ENCODE measurements at places on chromosomes 3 and 15. TPM values are rescaled to one million over a fixed set of nuclear protein-coding genes. Genes with fewer than 3 reads are reported as not detected.

- DNase-seq, result no peak
These were observed 117.6 kb upstream of the EIF1B start for GRCh38 chr3:40191850-40192448.

DNA sequence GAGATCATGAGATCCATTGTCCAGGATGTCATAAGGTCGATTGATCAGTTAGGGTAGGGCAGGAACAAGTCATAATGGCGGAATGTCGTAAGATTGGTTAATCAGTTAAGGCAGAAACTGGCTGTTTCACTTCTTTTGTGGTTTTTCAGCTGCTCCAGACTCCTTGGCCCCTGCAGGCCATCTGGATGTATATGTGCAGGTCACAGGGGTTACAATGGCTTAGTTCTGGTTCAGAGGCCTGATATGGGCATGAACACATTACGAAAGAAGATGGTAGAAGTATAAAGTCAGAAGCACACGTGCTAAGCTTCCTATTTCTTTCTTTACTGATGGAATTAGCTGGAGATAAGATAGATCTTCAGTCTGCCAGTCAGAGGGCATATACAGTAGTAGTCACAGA, 315.4 kb upstream of the LRRC3B start:
- DNase-seq, result no peak

DNA sequence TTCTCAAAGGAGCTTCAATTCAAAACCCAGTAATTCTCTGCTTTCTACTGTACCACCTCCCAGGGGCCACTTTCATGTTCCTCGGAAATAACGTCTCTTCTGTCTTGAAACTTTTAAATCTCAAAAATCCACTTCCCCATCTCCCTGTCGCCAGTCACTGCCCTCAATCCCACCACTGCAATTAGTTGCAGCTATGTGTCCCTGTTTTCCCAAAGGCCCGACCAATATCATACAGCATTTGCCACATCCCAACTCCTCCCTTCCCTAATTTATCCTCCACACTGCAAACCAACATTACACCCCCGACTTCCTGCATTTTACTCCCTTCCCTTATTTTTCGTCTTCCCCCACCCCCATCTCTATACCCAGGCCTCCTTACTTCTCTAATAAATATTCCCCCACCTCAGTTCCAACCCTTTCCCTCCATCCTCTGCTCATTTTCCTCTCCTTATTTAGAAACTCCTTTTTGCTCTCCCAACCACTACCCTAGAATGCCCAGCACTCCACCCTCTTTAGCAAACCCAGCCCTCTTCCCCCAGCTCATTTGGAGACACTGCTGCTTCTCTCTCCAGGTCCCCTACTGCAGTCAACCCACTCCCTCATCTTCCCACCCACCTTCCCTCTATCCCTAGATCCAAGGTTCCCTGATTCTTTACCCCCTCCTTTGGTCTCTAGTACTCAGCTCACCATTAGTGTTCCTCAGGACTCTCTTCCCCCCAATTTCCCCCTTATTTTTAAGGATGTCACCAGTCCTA, 1.1 kb downstream of the NPTN start:
- peak; percentile 70 for DNase-seq

GRCh38 chr15:31300981-31301672, 25.5 kb upstream of the KLF13 start:
- no peak for DNase-seq

- no peak for DNase-seq
These were observed 34.9 kb downstream of the FLNB start for GRCh38 chr3:58042947-58043707.

DNA sequence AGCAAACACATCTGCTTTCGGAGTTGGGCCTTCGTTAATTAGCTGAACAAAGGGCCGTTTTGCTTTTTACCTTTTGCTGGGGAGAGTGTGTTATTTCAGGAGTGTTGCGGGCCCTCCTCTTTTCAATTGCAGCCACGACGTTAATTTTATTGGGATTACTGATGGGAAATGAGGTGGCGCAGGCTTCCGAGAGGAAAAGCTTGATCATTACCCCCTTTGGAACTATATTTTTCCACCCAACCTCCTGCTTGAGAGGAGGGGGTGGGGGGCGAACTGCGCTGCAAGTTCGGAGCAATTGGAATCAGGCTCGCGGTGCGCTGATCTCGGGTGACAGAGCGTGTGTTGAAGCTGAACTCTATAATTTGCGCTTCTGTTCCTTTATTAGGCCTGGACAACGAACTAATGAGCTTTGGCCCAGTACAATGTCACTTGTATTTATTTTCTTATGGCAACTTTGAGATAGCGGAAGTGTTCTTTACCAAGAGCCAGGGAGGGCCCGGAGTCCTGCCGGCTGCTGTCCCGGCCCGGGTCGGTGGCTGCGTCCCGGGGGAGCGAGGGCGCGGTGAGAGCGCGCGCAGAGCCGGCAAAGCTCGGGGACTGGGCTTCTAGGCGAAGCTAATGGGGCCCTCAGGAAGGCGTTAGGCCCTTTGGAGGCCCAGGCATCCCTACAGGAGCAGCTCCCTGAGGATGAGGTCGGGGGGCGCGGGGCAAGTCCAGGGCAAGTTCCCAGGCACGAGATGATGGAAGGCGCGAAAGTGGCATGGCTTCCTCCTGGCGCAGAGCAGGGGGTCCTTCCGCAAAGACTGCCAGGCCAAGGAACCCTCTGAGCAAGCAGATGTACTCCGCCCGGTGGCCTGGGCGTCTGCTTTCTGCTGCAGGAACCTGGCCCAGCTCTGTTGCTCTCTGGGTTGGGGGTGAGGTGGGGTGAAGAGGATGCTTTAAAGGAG, 12.9 kb downstream of the NR2F2 start:
- no peak for DNase-seq

DNA sequence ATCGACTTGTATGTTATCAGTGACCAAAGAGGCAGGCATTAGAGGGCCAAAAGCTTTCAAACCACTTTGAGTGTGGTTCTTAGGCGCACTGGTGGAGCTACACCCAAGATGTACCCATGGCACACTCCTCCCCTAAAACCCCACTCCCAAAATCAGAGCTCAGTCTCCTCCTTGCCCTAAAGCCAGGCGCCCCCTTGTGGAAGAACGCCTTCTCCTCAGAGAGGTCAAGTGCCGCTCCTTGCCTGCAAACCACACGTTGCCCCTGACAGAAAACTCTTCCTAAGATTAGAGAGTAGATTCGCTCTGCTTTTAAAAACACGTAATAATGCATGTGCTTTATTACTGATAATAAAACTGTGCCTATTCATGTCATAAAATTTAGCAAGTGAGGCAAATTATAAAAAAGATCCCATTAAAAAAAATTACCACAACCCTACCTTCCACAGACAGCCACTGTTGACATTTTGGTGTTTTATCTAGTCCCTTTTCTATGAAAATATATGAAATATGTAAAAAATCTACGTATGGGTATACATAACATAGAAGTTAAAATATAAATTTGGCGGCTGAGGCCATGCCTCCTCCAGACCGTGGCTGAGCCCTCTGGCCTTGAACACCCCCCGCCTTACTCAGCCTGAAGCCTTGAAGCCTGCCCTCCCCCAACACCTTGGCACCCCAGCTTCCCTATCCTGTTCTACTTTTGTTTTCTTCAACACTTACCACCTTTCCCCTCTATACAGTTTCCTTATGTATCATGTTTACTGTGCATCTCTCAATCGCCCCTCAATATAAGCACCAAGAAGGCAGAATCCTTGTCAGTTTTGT, 33.5 kb downstream of the BCL2L10 start:
- DNase-seq, result peak; percentile 80

- DNase-seq, result no peak
These were observed 17.9 kb downstream of the TMEM43 start for GRCh38 chr3:14142567-14143270.

DNA sequence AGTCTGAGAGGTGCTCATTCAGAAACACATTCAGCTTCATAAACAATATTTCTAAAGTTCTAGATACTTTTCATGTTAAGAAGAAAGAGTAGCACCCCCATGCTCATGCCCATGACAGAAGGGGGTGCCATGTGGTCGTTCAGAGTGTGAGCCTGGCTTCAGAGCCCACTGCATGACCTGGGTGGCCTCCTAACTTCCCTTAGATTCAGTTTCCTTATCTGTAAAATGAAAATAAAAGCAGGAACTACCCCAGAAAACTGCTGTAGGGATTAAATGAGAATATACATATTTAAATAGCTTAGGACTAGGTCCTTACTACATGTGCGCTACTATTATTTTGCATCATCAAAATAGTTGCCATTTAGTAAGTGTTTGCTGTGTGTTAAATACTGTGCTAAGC, 69.2 kb downstream of the ABHD5 start:
- DNase-seq, result no peak

- no peak for DNase-seq
These were observed 330.3 kb downstream of the SHQ1 start for GRCh38 chr3:72517921-72518424.

DNA sequence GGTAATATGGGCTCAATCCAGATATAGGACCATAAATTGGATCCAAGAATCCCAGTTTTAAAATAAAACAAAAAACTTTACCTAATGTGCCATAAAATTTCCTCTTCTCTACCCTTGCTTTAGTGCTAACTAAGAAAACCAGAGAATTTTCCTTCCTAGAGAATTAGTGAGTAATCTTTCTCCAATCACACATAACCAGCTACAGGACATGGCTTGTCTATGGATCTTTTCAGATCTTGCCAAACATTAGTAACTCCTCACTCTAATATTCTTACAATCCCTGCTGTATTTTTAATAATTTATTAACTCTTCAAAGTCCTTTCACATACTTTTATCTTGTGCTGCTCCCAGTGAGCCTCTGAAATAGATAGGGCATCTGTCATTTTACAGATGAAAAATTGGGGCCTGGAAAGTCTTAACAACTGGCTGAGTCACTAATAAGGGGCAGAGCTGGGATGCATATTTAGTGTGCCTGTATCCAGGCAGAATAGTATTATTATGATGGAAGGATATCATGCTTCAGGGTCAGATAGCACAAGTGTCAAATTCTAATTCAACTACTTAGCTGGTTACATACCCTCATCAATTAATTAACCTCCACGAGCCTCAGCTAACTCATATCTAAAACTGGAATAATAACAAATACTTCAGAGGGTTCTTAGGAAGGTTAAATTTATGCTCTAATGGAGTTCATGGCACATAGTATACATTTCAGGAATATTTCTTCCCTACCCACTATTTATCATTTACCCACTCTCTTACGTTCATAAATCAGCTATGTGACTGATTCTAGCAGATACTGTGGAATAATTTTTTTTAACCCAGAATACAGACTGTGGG, 5.6 kb downstream of the ZBED2 start:
- no peak for DNase-seq

DNA sequence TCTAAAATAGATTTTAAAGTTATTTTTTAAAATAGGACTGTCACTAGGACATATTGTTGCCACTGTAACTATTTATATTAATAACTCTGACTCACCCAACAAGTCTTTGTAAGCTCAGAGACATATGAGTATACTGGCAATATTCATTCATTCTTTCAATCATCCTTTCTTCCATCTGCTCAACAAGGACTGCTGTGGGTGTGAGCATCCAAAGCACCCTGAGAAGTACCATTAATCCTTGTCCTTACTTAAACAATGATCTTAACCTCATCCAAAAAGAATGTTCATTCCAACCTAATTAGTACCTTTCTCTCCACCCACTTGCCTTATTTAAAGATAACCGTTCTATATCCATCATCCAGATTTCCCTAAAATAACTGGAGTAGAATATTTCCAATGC, 94.2 kb upstream of the PPP2R3A start:
- DNase-seq, result no peak

- DNase-seq, result no peak
These were observed 29.3 kb upstream of the CPNE4 start for GRCh38 chr3:132064114-132064513.

DNA sequence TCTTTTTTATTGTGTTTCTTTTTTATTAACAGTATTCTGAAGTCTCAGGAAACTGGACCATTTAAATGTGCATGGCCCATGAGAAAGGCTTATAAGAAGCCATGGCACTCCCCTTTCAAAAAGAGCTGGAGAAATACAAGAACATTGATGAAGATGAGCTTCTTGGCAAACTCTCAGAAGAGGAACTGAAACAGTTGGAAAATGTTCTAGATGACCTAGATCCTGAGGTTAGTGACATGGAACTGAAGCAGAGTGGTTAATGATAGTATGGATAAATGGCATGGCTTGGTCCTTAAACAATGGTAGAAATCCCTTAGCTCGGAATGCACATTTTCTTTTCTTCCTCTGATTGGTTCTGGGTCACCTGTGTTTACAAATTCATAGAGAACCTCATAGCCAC, 14.9 kb downstream of the TMOD2 start:
- no peak for DNase-seq

- DNase-seq, result no peak
These were observed 117.2 kb downstream of the TLE3 start for GRCh38 chr15:69980341-69981059.

GRCh38 chr15:50652671-50653070, 33.9 kb downstream of the TRPM7 start:
- DNase-seq, result no peak

DNA sequence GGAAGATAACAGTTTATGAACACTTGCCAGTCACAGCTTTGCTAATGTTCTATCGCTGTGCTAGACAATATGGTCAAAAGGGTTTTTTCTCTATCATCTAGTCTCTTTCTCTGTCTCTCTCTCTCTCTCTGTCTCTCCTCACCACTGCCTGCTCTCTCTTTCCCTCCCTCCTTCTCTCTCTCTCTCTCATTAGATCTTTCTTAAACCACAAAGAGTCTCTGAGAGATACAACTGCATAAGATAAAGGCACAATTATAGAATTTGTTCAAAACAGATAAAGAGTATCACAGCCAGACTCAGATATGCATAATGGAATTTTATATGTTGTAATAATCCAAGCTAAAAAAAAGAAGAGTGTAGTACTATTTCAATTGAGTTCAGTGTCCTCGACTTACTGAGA, 258.4 kb downstream of the MECOM start:
- DNase-seq, result no peak

- no peak for DNase-seq
These were observed 827 bp upstream of the INO80 start for GRCh38 chr15:41116962-41117252.

GRCh38 chr15:70273808-70274207, 176.1 kb upstream of the TLE3 start:
- no peak for DNase-seq

The C3orf22 gene
- total RNA-seq, result not detected

The PRR20G gene
- total RNA-seq, result not detected

The P3H2 gene
- 24.8 TPM for total RNA-seq

The LYZL4 gene
- total RNA-seq, result not detected

The TATDN2 gene
- 16.8 TPM for total RNA-seq

The GATM gene
- 59.0 TPM for total RNA-seq

The TLR9 gene
- 0.21 TPM for total RNA-seq

The EPB42 gene
- total RNA-seq, result not detected

The CPNE9 gene
- total RNA-seq, result not detected
